Right renal cortex interstitium (tissue), 3 donors: ENCODE measurements at places on chromosomes 11 and 22.

- DNase-seq, result no peak
Observed at GRCh38 chr11:116865696-116866095, 28.3 kb upstream of the APOA1 start.

DNA sequence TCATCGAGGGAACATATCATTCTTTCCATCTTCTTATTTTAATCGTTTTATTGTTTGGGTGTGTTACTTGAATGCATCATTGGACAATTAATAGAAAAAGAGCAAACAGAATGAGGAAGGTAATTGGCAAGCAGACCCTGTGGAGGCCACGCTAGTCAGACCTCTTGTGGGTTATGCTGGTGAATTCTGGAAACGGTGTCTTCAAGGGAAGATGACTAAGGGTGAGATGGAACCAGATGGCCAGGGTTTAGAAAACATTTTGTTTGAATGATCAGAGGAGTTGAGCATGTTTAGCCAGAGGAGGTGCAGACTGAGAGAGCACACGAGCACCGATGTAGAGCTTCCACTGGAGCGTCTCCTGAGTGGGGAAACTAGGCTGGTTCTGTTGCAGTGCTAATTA lies 8.5 kb downstream of the ST14 start:
- no peak for DNase-seq

DNA sequence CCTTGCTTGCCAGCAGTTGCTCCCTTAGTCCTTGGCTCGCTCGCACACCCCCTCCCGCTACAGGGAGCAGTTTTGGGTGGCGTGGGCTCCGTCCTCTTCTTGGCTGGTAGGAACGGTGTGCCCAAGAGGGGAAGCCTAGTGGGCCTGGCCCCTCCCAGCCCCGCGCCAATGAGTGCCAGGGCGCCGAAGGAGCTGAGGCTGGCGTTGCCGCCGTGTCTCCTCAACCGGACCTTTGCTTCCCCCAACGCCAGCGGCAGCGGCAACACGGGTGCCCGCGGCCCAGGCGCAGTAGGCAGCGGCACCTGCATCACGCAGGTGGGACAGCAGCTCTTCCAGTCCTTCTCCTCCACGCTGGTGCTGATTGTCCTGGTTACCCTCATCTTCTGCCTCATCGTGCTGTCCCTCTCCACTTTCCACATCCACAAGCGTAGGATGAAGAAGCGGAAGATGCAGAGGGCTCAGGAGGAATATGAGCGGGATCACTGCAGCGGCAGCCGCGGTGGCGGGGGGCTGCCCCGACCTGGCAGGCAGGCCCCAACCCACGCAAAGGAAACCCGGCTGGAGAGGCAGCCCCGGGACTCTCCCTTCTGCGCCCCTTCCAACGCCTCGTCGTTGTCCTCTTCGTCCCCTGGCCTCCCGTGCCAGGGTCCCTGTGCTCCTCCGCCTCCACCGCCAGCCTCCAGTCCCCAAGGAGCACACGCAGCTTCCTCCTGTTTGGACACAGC lies 1.6 kb downstream of the C11orf87 start:
- no peak for DNase-seq

DNA sequence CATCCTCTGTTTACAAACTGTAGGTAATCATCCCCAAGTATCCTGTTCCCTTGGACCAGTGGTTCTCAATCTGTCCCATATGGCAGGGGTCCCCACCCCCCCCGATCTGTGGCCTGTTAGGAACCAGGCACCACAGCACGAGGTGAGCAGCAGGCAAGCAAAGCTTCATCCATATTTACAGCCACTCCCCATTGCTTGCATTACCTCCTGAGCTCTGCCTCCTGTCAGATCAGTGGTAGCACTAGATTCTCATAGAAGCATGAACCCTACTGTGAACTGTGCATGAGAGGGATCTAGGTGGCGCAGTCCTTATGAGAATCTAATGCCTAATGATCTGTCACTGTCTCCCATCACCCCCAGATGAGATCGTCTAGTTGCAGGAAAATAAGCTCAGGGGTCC lies 33.4 kb upstream of the EIF3M start:
- DNase-seq, result no peak

DNA sequence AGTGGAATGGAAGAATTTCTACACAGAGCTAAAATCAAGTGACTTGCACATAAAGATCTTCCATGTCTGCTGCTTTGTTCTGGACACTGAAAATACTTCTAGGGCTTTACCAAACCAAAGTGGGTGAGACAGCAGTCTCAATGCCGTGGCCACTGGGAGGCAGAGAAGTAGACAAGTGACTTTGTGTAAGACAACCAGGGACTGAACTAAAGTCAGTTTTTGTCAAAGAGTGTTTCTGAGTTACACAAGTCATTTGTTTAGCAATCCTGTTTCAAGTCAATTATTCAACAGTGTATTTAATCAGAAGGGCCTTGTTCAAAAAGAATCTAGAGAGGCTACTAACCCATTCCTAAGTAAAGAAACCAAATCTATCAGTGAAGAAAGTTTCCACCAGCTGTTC lies 46.6 kb downstream of the TCP11L1 start:
- DNase-seq, result no peak

DNA sequence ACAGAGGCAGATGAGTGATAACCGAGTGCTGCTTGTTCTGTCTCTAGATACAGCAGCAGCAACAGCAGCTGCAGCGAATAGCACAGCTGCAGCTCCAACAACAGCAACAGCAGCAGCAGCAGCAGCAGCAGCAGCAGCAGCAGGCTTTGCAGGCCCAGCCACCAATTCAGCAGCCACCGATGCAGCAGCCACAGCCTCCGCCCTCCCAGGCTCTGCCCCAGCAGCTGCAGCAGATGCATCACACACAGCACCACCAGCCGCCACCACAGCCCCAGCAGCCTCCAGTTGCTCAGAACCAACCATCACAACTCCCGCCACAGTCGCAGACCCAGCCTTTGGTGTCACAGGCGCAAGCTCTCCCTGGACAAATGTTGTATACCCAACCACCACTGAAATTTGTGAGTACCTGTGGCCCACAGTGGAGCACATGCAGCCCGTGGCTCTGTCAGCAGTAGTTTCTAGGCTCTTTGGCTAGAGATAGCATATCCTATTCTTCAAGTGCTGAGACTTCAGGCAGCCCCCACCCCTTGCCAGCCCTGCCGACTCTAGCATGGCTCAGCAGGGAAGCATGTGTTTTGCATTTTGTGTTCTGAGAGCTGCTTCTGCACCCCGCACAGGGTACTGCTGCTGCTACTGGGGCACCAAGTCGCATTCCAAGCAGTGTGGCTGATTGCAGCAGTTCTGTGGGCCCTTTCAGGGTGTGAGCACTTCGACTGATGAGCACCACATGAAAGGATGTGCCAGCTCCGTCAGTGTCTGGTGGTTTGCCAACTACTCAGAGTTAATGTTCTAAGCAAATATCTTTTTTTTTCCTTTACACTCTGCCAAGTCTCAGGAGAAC lies 59.2 kb downstream of the MED15 start:
- DNase-seq, result no peak

DNA sequence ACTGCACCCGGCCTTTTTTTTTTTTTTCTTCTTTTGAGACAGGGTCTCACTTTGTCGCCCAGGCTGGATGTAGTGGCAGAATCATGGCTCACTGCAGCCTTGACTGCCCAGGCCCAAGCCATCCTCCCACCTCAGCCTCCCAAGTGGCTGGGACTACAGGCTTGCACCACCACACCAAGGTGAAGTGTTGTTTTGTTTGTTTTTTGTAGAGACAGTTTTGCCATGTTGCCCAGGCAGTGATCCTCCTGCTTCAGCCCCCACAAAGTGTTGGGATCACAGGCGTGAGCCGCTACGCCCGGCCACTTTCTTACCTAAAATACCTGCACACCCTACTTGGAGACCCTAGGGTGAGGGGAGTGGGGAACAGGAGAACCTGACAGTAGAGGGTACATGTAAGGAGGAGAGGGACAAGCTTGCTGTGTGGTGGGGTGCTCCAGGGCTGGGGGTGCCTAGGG lies 4.5 kb upstream of the AIFM3 start:
- DNase-seq, result no peak

GRCh38 chr11:116582571-116582970 lies 190.2 kb downstream of the BUD13 start:
- DNase-seq, result no peak

DNA sequence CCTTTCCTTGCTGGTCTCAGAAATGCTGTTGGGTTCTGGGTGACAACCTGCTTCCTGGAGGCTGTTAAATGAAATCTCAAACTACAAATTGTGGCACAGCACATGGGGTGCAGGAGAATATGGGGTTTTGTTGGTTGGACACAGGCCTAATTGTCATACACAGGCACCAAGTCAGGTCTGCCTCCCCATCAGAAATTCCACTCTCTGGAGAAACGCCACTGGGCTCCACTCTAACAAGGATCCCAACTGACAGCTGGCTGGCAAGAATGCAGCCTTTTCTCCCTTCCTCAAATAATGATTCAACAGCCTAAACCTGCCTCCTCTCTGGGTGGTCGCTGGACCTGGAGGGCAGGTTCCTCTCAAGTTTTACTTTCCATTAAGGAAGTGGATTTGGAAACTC lies 177.8 kb upstream of the NARS2 start:
- DNase-seq, result no peak

GRCh38 chr22:36580371-36580770 lies 51.4 kb upstream of the EIF3D start:
- DNase-seq, result no peak

DNA sequence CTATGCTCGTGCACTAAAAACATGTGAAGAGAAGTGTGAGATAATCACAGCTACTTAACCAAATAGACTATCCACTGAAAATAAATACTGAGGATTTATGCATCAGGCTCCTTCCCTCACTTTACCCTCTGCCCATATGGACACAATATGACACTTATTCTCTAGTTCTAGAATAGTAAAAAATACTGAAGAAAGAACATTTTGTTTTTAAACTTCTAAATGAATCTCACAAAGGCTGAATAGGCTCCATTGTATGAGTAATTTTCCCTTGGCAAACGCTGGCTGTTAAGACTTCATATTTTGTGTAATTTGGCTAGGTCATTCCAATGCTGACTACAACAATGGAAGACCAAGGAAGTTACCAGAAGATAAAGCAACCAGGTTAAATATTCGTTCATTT lies 9.9 kb downstream of the HPS5 start:
- DNase-seq, result no peak

DNA sequence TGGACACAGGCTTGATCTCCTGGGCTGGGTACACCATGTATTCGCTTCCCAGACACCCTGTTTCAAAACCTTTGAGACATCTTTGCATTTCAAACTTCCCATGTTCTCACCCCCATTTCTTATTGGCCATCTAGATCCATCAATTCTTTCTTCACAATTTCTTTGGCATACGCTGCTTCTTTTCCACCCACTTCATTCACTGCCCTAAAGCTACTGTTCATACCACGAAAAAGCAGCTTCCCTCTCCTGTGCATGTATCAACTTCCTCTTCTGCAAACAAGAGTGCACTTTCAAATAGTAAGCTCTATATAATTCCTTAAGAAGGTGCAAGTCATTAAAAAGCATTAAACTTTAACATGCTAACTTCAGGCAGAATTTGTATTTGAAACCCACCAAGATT lies 21.4 kb downstream of the UVRAG start:
- no peak for DNase-seq

- no peak for DNase-seq
Observed at GRCh38 chr11:7436657-7437056, 48.6 kb upstream of the OLFML1 start.

DNA sequence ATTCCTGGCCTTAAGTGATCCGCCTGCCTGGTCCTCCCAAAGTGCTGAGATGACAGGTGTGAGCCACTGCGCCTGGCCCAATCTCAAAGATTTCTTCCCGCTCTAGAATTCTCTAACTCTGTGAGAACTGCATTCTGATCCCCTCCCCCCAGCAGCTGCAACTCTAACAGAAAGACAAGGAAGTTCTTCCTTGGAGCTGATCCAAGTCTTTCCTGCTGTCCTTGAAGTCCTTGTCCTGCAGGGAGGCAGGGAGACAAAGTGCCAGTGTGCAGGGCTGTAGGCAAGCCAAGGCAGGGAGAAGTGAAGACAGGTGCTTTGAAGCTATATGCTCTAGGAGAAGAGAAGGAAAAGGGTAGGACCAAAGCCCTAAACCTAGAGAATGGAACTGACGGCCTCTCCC lies 9.5 kb upstream of the GGA1 start:
- DNase-seq, result no peak

- DNase-seq, result no peak
Observed at GRCh38 chr22:19626666-19627065, 87.6 kb upstream of the SEPTIN5 start.

DNA sequence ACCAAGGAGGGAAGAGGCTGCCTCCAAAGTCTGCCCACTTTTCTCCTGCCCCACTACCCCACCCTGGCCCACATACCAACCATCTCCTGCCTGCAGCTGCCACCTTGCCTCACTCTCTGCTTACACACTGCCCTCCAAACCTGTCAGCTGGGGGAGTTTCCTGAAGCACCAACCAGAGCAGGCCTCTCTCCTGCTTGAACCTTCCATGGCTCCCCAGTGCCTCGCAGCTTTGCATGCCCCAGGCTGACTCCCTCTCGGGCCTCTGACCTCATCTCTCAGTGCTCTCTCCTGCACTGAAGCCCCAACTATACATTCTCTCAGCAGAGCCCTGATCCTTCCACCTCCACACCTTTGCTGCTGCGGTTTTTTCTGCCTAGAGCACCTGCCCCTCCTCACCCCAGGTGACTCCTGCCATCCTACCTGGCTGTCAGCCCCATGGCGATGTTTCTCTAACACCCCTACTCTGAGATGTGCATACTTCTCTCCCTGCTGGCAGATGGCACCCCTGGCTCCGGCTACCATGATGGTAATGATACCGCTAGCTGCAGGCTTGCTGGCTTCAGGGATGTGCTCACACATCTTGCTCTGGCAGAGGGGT lies 43.5 kb downstream of the MN1 start:
- no peak for DNase-seq

DNA sequence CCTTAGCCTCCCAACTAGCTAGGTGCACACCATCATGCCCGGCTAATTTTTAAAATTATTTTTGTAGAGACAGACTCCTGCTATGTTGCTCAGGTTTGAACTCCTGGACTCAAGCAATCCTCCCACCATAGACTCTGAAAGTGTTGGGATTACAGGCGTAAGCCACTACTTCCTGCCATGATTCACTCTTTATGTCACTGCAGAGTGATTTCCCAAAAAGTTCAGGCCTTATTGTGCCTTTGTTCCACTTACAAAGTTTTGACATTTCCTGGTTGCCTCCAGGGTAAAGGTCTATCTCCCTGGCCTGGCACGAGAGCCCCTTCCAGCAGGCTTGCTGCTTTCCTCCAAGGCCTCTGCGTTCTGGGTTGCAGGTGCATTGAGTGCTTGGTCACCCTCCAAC lies 44.6 kb upstream of the RIC3 start:
- no peak for DNase-seq

DNA sequence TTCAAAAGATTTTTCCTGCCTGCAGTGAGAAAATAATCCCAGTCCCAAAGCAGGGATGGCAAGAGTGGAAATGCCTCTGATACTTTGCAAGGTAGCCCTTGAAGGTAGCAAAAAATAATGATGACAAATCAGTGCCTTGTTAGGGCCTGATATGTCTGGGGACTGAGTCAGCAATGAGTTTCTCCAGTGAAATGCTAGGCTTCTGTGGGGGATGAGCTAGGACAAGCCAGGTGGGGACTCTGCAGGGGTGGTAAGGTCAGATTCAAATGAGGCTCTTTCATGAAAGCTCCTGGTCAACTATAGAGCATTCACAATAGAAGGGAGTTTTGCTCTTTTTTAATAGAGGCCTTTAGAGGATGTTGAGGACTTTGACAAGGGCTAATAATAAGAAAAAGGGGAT lies 77.7 kb downstream of the ME3 start:
- no peak for DNase-seq
